ENCODE measurements at places on chromosomes 5 and 9. TPM values are rescaled to one million over a fixed set of nuclear protein-coding genes. Genes with fewer than 3 reads are reported as not detected.

FREM1 gene
- not detected for total RNA-seq

IPPK gene
- 13.7 TPM for total RNA-seq

OR1Q1 gene
- not detected for total RNA-seq

PTGER4 gene
- total RNA-seq, result 49.5 TPM

IFNA21 gene
- not detected for total RNA-seq

DOK3 gene
- 5.1 TPM for total RNA-seq

LCN9 gene
- not detected for total RNA-seq

GRCh38 chr9:105413525-105413924 lies 34.3 kb upstream of the FSD1L start:
- no peak for DNase-seq

DNA sequence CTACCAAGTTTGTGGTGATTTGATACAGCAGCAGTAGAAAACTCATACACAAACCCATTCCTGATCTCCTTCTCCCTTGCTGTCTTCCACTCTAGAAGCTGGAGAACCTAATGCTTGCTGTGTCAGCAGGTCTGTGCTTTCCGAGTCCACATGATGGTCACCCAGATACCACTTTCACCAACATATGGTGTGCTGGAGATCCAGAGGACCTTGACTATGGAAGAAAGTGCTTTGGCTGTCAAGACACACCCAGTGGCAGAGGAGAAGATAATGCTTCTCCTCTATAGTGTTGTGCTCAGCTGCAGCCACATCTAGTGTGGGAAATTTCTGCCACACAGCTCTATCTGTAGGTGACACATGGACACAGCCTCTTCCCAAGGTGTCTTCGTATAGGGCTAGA lies 67.4 kb downstream of the UGCG start:
- DNase-seq, result no peak

DNA sequence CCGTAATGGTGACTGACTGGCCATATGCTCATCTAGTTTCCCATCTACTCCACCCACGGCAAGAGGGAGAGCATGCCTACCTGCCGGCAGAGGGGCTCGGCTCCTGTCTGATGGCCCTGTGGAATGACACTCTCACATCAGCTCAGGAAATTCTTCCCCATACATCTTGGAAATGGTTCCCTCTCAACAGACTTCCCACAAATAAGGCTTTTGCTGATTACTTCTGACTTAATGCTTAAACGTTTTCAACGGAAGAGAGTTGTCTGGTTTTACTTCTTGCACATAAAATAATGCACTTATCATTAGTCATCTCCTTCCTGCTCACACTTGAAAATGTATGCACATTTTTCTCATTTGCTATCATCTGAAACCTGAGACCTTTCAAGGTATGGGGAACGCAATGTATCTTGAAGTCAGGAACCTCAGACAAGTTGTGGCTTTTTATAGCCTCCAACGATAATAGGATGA lies 129.5 kb downstream of the TTLL11 start:
- no peak for DNase-seq

DNA sequence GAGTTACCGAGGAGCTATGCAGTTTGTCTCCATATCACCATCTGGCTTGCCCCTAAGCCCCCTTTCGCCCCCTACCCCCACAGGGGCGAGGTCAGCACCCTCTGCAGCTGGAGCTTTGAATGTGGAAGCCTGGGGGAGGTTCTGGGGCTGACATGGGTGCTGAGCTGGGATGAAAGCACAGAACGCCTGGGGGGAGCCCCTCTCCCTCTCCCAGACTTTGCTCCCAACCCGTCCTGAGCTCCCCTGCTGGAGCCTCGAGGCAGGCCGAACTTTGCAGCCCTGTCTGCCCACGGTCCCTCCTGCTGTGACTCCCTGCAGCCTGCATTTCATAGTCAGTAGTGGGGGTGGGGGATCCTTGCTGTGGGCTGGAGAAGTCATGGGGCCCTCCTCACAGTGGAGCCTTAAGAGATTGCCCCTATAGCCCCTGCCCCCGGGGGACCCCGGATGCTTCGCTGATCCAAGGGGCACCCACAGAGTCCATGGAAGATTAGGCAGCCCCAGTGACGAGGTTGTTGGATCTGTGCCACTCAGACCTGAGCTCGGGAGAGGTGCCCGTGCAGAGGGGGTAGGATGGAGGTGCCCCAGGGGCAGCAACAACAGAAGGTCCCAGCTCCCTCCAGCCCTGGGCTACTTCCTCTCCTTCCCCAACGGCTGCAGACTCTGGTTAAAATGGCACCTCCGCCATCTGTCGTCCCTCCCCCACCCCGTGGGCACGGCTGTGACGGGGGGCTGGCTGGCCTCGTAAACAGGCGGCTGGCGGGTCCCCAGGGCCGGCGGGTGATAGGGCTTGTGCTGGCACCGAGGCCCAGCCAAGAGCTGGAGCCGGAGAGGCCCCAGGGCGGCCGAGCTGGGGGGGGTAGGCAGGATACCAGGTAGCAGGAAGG lies 162.0 kb downstream of the C9orf50 start:
- peak; percentile 44 for DNase-seq

DNA sequence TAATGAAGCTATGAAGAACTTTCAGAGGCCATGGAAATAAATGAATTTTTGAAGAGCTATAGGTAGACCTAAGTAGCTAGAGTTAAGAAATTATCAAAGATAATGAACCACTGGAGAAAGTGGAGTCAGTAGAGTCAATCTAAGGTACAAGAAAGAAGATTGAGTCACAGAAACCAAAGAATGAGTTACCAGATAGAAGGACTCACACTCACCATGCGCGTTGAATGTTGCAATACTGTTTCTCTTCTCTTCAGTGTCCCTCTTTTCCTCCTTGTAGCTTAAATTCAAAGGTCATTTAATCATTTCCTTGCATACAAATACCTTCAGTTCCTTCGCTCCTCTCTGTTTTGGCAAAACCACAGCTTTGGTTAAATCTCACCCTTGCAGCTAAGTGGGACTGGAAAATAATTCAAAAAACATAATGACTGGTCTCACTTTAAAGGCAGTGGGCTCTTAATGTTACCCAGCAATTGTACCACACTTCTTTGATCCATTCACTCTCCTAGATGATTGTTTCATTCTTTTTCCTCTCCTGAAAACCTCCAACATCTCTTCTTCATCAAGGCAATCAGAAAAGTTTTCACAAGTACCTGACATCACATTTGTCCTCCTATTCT lies 58.3 kb downstream of the NIPBL start:
- DNase-seq, result no peak

GRCh38 chr5:118894709-118895108 lies 93.6 kb downstream of the DTWD2 start:
- no peak for DNase-seq

GRCh38 chr5:69450116-69450515 lies 35.2 kb downstream of the MARVELD2 start:
- DNase-seq, result no peak
